Activated naive CD8-positive, alpha-beta T cell treated with anti-CD3 and anti-CD28 coated beads, Interleukin-2, amount 50 U/mL, for 16 hours (primary cell): ENCODE measurements at places on chromosomes 5 and 9.

DNA sequence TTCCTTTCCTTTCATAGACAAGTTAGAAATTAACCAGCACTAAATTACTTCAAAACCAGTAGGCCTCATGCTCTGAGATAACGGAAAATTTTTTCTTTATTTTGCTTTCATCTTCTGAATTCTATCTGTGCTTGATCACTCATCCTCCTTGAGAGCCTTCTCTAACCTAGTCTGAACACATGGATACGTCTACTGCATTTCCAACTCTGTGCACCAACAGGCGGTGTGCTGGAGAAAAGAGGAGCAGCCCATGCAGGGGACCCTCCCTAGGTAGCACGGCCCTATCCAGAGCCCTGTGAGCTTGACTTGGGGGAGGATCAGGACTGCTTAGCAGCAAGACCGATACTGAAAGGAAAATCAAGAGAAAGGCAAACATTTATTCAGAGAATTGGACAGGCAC, 149.8 kb downstream of the AUH start:
- no peak for DNase-seq

GRCh38 chr5:181058786-181059296, 18.8 kb downstream of the BTNL9 start:
- DNase-seq = no peak

DNA sequence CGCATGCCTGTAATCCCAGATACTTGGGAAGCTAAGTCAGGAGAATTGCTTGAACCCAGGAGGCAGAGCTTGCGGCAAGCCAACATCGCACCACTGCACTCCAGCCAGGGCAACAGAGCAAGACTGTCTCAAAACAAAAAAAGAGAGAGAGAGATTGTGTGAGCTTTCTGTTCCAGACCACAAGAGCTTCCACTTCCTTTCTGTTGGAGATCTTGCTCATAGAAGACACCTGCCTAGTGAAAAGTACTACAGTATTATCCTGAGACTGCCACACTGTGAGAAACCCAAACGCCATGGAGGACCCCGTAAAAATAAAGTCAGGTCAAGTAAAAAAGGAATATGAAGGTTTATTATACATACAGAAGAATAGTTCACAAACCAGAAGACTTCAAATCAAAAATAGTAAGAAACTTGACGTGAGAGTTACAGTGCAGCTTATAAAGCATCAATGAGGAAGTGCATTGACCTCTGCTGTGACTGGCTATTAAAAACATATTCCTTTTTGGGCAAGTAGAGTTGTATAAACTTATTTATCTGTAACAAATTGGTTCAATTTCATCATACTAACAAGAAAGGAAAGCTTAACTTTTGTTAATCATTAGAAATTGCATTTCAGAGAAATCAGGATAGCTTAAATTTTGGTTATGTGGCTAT, 4.3 kb upstream of the EMB start:
- no peak for DNase-seq

DNA sequence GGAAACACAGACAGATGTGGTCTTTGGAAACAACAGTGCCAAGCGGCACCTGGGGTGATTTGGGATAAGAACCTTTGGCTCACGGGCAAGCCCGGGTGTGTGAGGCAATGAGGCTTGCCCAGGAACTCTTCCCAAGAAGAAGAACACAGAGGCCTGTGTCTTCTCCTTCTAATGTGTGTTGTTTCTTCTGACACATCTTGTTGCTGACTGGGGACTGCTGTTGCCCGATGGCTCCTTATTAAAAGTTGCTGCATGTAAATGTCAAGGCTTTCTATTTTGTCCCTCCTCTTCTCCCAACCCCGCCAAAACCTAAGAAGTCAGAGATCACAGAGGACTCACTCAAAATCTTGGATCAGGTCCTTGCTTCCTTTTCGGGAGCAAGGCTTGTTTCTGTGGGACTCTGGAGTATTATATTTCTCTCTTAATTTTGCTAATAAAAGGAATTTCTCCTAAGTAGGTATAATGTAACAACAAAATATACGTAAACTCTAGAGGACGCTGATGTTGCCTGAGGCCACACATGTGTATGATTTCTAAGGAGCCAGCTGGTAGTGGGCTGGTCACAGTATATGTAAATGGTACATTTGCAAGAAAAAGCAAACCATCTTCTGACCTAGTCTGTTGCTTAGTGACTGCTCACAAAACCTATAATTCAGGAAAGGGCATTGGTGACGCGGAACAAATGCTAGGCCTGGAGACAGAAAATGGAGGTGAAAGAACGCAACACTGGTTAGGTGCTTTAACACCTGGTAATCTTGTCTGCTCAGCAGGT, 232.5 kb downstream of the GADD45G start:
- no peak for DNase-seq

DNA sequence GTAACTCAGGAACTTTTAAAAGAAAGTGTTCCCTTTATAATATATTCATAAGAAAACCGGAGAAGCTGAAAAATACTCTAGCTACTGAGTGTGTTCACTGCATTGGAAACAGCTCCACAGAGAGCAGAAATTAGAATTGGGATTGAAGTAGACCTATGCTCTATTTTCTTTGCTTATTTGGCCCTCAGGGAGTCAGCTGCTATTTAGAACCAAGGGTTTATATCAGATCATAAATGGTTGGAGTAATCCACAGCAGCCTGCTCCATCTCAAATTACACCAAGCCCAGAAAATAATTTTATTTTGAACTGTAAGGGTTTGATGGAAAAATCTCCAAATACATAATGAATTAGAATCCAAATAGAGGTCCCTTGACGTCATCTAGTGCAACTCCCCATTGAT, 202.6 kb downstream of the ADAMTSL1 start:
- no peak for DNase-seq

GRCh38 chr5:58666141-58666540, 83.3 kb downstream of the RAB3C start:
- no peak for DNase-seq

- no peak for DNase-seq
Observed at GRCh38 chr5:166031926-166032325, 2259.5 kb upstream of the WWC1 start.

DNA sequence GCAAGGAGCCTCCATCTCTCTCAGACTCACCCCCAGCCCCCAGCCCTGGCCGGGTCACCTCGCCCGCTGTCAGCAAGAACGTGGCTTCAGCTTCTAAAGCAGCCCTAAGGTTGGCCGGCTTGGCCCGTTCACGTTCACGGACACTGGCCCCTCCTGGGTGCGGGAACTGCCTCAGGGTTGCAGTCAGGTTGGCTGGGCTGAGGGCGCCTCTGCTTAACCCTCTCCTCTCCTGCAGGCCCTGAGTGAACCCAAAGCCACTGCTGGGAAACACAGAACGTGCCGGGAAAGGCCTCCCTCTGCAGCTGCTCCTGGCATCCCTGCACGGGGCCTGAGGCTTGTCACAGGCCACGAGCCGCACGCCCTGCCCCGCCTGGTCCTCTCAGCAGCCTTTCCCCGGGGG, 40.1 kb upstream of the UBAC1 start:
- DNase-seq = no peak

DNA sequence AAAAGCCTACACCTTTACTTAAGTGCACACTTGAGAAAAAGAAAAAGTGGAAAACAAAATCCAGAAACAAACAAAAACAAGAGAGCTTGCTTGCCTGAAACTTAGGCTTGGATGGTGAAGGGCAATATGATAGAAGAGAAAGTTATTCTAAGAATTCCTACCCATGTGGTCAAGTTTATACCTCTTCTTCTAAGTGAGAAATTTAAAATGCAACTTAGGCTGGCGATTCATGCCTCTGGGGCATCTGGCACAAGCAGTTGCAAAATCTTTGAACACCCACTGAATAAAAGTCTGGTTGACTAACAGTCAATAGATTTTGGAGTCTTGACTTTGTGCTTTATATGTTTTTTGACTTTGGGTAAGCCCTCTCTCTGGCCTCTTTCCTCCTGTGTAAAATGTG, 239.6 kb downstream of the KDM4C start:
- no peak for DNase-seq

GRCh38 chr9:98916660-98917059, 27.0 kb upstream of the COL15A1 start:
- DNase-seq = no peak

DNA sequence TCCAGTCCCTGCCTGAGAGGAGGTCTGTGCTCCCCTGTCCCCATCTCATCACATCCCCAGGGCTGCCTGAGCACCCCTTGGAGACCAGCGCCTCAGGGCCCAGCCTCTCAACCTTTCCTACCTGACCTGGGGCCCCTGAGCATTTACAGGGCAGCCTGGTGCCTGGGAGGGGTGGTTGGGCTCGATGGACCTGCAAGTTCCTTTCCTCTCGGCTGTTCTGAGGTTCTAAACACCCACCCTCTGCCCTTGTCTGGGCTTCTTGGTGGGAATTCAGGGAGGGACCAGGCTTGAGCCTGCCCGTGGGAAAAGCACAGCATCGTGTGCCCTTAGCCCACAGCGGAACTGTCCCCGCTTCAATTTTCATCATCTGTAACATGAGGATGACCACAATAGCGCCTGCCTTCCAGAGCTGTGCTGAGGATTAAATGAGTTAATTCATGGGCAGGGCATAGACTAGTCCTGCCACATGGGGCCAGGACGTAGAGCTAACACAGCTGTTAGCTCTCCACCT, 91.0 kb upstream of the SH3PXD2B start:
- DNase-seq = no peak

DNA sequence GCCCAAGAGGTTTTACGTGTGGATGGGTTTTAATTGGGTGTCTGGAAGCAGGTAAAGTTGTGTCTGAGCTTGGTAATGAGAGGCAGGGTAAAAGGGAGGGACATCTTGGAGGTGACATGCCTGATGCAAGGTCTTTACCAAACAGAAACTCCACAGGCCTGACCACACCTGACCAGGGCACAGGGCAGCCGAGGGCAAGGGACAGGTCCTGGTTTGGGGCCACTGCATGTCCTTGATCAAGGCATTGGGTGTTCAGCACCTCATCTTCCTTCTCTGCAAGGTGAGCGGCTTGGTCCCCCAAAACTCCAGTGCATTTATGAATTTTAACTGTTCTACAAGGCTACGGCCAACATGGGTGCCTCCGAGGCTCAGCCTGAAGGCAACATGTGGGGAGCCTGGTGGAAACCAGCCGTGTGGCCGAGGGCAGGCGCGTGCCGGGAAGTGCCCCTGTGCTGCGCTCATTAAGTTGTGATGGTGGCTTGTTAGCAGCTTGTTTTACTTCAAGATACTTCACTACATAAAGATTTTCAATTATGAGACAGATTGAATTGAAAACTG, 30.7 kb upstream of the LPCAT1 start:
- DNase-seq = no peak

- DNase-seq = no peak
Observed at GRCh38 chr5:137035480-137035878, 463.6 kb downstream of the SPOCK1 start.

GRCh38 chr5:176691524-176691923, 44.2 kb downstream of the TSPAN17 start:
- DNase-seq = no peak

DNA sequence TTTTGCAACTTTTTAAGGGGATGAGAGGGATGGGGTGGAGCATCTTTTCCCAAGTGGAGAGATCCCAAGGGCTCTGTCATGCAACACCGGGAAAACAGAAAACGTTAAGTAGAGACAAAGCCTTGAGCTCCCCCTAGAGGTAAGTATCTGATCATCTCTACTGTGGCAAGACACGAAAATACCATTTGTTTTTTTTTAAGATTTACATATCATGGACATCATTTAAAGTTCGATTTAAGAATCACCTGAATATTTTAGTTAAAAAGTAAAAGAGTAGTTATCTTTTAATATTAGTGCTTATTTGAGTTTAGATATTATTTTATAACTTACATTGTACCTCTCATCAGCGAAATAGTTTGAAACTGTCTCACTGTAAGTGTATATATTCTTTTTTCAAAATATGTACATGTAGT, 200.4 kb downstream of the LRRC70 start:
- DNase-seq = no peak

DNA sequence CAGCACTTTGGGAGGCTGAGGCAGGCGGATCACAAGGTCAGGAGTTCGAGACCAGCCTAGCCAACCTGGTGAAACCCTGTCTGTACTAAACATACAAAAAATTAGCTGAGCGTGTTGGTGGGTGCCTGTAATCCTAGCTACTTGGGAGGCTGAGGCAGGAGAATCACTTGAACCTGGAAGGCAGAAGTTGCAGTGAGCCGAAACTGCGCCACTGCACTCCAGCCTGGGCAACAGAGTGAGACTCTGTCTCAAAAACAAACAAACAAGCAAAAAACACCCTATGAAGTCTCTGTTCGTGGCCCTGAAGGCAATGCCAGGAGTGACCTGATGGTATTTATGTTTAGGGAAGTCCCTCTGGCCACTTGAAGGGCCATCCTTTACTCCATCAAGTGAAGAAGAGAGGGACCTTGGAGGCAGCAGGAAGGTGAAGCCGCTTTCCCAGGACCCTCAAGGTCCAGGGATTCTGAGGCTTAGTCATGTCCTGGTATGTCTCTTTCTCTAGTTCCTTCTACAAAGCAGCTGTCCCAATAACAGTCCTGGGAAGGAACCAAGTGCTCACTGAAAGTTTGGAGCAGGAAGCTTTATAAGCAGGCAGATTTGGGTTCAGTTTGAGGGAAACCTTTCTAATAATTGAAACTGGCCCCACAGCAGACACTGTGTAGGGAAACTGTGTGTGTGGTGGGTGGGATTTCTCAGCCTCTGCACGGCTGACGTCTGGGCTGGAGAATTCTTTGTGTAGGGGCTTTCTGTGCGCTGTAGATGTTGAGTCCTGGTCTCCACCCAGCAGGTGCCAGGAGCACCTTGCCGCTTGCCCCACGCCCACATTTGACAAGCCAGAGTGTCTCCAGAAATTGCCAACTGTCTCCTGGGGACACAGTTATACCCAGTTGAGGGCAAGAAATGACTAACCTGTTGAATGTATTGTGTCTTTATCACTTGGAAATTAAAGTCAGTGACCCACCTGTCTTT, 12.5 kb downstream of the PHF2 start:
- DNase-seq = no peak

GRCh38 chr9:25700430-25700829, 22.2 kb upstream of the TUSC1 start:
- DNase-seq = no peak

- DNase-seq = no peak
Observed at GRCh38 chr5:50874306-50875001, 208.0 kb downstream of the PARP8 start.

- DNase-seq = no peak
Observed at GRCh38 chr5:135446206-135446605, 942 bp downstream of the DCANP1 start.

DNA sequence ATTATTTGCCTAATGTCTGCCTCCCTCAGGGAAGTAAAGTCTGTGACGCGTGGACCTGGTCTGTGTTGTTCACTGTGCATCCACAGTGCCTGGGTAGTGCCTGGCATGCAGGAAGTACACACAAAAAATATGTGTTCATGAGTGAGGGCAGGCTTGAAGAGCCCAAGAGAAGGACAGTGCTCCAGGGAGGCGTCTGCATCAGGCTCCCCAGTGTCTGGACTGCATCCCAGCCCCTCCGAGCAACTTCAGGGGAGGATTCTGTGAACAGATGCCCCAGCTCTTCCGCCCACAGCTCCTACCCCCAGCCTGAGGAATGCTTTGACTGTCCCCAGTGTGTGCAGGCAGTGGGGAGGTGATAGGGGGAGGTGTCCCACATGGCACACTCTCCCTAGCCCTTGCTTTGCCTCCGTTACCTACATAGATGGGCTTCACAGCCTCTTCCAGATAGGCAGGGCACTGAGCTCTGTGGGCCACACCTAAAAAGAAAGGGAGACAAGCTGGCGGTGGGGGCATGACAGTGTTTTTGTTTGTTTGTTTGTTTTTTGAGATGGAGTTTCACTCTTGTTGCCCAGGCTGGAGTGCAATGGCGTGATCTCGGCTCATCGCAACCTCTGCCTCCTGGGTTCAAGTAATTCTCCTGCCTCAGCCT, 25.4 kb downstream of the IRF1 start:
- no peak for DNase-seq

GRCh38 chr5:124649491-124650146, 96.8 kb downstream of the ZNF608 start:
- no peak for DNase-seq
